ENCODE measurements at places on chromosomes 12 and 14. TPM values are rescaled to one million over a fixed set of nuclear protein-coding genes. Genes with fewer than 3 reads are reported as not detected.

Gene NELL2
- total RNA-seq = 257 TPM

DNA sequence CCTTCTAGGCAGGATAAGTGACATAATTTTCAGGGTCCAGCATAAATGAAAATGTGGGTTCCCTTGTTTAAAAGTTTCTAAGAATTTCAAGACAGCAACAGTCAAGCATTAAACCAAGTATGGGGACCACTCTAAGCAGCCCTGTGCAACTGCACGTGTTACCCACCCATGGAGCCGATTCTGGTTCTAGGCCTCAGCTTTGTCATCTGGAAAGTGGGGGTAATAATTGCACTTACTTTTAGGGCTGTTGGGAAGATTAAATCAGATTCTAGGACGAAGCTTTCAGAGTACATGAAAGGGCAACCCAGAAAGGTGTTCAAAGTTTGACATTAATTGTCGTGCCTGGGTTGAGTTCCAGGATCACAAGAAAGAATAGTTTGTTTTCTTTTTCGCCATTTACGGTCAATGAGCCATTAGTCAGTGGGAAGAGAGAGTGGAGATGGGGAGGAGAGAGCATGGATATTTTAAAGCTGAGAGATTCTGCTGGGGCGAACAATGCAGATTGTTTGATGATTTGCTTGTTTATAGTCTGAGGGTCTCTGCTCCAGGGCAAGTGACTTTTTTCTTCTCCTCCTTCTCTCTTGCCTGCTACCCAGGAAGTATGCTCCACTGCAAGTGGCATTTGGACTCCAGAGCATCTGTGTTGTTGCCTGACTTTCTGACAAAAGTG lies 10.7 kb upstream of the PPFIBP1 start:
- no peak for DNase-seq

DNA sequence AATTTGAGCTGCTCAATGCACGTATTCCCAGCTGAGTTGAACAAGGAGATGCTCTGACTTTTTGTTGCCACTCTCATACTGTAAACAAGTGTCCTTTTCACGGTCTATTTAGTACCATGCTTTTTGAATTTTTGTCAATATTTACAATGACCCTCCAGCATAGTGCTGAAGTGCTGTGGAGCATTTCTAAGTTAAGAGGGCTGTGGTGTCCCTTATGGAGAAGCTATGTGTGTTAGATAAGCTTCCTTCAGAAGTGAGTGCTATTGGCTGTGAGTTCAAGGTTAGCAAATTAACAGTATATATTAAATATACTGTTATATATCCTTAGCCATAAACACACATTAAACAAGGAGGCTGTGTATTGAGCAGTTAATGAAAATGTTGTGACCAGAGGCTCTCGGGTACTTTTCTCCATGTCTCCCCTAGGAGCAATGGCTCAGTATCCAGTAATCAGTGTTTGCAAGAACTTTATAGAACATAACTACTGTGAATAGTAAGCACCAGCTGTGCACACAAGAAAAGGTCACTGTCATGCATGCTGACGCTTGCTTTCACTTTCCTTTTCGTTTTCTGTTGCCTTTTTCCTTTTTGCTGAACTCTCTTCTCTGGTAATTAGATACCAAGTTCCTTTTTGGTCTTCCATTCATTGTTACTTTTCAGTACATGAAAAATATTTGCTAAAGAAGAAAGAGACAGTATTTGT lies 187.2 kb upstream of the NEDD1 start:
- DNase-seq = peak; percentile 35

Gene DDN
- not detected for total RNA-seq

- DNase-seq = no peak
Observed at GRCh38 chr12:26056335-26056734, 68.5 kb downstream of the BHLHE41 start.

Gene ANO4
- total RNA-seq = not detected

DNA sequence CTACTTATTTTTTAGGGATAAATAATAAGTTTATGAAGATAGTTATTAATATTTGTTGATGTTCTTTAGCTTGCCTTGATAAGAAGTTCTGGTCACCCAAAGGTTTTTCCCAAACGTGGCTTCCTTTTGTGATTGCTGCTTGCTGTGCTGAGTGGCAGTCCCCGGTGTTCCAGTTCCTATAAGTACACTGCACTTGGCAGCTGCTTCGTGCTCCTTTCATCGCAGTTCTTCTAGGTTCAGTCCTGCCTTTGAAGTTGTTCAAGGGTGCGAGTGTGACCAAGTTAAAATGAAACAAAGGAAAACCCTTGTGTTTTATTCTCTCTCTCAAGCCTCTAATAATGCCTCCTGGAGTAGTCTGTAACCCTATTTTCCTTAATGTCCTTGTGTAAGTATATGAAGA lies 128.5 kb upstream of the ATF1 start:
- no peak for DNase-seq

DNA sequence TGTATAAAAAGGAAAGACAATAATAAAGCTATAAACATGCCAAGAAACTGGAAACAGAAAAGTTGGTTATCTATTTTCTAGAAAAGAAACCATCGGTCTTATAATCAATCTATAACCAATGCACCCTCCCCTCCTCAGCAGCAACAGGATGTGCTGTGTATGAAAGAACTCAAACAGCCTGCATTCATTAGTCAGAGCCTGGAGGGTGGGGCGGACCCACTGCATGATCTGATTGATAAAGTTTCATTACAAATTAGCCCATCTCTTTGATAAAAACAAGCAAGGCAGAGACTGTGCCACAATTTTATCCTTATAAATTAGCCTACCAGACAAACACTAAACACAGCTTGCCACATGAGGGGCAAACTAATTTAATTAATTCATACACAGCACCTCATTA lies 448.1 kb downstream of the BCAT1 start:
- no peak for DNase-seq

Gene NTN4
- total RNA-seq = 2.0 TPM

All from CD4-positive, alpha-beta memory T cell (primary cell).